Panc1 (cell line): ENCODE measurements at places on chromosomes 3 and 15. TPM values are rescaled to one million over a fixed set of nuclear protein-coding genes. Genes with fewer than 3 reads are reported as not detected.

Gene C2CD4A
- total RNA-seq = 0.15 TPM

Gene GOLGA6D
- total RNA-seq = not detected

Gene CSTA
- not detected for total RNA-seq

Gene RPL14
- total RNA-seq = 1,134 TPM

Gene TUSC7
- not detected for total RNA-seq

Gene NR2E3
- total RNA-seq = 0.98 TPM

Gene BFSP2
- 0.67 TPM for total RNA-seq

Gene ARNT2
- 16.8 TPM for total RNA-seq

Gene P2RY1
- total RNA-seq = 0.08 TPM

Gene MYL3
- total RNA-seq = not detected

Gene SEMA4B
- total RNA-seq = 600 TPM

Gene LRRC15
- total RNA-seq = 0.28 TPM

Gene FAIM
- total RNA-seq = 18.8 TPM

Gene OIP5
- total RNA-seq = 26.7 TPM

Gene P2RY14
- total RNA-seq = not detected

Gene MUC4
- total RNA-seq = 0.03 TPM

Gene RAB7A
- total RNA-seq = 386 TPM

Gene POTEB
- total RNA-seq = not detected

Gene TBC1D2B
- total RNA-seq = 59.3 TPM

Gene GNAT1
- total RNA-seq = not detected

Gene DAZL
- total RNA-seq = not detected

Gene CGNL1
- total RNA-seq = 3.5 TPM

Gene STARD9
- total RNA-seq = 13.4 TPM

Gene CXCR6
- not detected for total RNA-seq

Gene DET1
- total RNA-seq = 5.2 TPM

Gene GOLGA6L7
- total RNA-seq = not detected

Gene PCNP
- total RNA-seq = 165 TPM

Gene EIF4G1
- total RNA-seq = 798 TPM

Gene VGLL3
- total RNA-seq = 0.15 TPM

Gene FYTTD1
- total RNA-seq = 77.8 TPM

Gene CADPS
- total RNA-seq = not detected

Gene AADACL2
- total RNA-seq = not detected

Gene SOX2
- 0.39 TPM for total RNA-seq

Gene SFMBT1
- total RNA-seq = 24.4 TPM

Gene EPB42
- 0.10 TPM for total RNA-seq

Gene EOMES
- 2.5 TPM for total RNA-seq

Gene DLL4
- total RNA-seq = 0.31 TPM

Gene MOBP
- total RNA-seq = not detected

Gene MASP1
- total RNA-seq = not detected

Gene PLSCR5
- not detected for total RNA-seq

Gene SRP14
- 166 TPM for total RNA-seq

Gene CD200R1
- total RNA-seq = 0.05 TPM

Gene TEX55
- not detected for total RNA-seq

Gene RBP2
- not detected for total RNA-seq

Gene TIMMDC1
- 170 TPM for total RNA-seq

Gene GPR149
- total RNA-seq = not detected

Gene IL17RE
- total RNA-seq = 1.1 TPM

Gene PAK6
- 6.3 TPM for total RNA-seq

Gene CRABP1
- 6.7 TPM for total RNA-seq

Gene MRAS
- total RNA-seq = 14.2 TPM
